ENCODE measurements at places on chromosomes 4 and X.

GRCh38 chr4:77031544-77031943 lies 44.2 kb downstream of the CCNI start:
- no peak for DNase-seq

GRCh38 chr4:108149588-108150380 lies 18.9 kb downstream of the LEF1 start:
- no peak for DNase-seq

DNA sequence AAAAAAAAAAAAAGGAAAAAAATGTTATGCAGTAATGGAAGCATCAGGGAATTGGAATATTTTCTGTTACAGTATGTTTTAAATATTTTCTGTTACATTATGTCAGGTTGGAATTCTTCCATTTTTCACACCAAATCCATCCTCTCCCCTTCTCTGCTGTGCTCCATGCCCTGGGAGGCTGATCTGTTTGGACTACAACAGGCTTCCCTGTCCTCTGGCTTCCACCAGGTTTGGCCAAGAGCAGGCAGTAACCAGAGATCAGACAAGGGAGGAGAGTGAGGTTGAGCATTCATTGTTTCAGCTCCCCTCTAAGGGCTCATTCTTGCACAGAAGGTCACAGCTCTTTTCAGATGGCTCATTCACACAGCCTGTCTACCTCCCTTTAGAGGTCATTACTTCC lies 11.7 kb upstream of the TMEM184C start:
- no peak for DNase-seq

- DNase-seq, result no peak
Measured at GRCh38 chrX:10172877-10173276, 16.1 kb downstream of the CLCN4 start.

GRCh38 chr4:87270825-87271224 lies 50.4 kb upstream of the KLHL8 start:
- no peak for DNase-seq

DNA sequence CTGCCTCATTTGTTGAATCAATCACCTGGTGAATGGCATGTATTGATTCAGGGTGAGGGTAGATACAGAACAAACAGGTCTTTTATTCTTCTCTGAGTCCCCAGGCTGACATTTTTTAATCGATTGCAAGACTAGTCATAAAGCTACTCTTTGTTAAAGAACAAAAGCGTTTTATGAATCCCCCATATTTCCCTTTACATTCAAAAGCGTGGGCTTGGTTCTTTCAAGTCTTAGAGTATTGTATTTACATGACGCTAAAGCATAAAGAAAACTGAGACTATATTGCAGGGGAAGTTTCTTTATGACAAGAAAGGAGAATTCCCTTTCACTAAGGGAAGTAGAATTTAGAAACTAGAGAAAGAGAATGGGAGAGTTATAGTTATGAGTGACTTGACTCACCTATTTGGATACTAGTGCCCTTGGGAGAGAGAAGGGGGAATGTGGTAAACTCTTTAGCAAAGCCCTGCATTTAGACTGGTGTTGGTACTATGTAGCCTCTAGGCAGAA lies 69.3 kb upstream of the PDE5A start:
- DNase-seq, result no peak

DNA sequence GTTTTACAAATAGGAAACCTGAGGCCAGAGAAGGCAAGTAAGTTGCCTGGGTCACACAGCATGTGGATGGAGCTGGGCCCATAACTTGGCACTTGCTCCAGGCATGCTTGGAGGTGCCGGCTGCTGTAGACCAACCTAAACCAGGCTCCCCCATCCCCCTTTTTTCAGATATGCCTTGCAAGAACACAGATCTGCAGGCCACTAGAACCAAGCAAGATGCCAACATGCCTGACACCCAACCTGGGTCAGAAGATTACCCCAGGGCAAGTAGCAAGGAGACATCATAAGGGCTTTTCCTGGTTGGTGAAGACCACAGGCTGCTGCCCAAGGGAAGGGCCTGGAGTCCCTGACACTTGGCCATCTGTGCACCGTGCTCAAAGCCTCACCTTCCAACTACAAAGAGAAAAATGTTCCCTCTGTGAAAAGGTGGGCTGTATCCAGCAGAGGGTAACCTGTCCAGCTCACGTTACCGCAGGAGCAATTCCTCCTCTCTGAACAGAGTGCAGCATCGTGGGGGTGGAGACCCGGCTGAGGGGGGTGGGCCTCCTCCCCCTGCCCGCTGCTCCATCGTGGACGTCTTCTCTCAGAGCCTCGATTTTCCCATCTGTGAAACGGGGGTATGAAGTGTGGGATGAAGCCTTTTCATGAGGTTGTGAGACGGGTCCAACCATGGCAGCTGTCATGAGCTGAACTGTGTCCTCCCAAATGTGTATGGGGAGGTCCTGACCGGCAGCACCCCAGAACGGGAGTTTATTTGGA lies 23.0 kb downstream of the HMX1 start:
- no peak for DNase-seq

DNA sequence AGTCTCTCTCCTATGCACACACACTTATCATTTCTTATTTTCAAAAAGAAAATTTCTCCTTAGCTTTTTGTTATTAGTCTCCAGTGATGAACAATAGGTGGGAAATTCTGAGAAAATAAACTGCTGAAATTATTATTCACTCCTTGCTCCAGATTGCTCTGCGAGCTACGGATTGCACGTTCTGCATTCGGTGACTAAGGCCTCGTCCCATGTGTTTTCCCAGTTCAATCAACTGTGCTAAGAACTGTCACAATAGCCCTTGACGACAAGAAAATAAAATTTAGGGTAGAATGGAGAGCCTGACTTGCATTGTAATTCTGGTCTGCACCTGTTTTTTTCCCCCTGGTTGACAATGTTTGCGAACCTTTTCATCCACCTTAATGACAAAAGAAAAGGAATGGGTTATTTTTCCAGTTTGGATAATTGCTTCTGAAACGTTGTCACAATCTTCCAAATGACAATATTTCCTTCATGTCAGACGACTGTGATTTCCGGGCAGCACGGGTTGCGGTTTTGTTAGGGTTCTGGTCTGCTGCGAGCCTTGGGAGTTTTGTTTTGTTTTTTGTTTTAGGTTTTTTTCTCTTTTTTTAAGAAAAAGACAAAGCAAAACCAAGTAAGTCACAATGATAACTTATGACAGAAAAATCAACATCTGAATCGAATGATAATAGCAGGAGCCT lies 124.5 kb upstream of the NOCT start:
- DNase-seq, result no peak

DNA sequence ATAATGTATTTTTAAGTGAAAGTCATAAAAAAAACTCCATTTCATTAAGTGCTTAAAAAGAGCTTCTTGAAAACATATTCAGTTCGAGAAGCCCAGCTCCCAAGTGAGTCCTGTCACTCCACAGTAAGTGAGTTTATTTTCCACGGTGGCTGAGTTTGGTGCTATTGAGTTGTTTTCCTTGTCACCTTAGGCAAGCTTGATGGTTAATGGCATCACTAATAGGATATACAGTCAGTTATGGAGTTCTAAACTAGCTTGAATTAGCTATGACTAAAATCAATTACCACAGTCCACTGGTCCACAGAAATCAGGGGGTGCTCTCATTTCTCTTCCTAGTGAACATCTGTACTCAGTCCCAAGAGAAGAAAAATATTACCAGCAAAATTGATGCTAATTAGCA lies 1526.2 kb upstream of the IGFBP7 start:
- DNase-seq, result no peak

DNA sequence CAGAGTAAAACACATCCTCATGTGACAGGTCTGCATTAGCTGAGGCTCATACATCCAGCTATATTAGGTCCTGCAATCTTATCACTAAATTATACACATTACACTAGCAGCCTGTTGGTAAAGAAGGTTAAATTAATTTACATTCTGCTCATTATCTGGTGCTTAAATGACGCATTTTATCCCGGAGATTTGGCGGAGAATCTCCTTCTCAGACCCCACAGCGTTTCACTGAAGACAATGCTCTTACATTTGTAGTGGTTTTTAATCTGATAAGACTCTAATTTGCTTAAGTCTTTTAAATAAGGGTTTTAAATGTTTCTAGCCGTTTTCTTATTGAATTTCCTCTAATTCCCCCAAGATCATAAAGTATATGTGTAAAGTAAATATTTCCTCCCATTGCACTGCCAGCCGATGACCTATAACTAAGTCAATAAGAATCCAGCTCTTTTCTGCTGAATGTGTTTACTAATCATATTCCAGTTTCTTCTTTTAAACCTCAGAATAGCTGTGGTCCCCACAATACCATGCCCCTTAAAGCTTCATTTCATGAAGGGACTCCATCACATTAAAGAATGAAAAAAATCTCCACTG lies 2.1 kb upstream of the PITX2 start:
- DNase-seq, result no peak
